ENCODE measurements at places on chromosomes 5 and 9.

- no peak for DNase-seq
Measured at GRCh38 chr9:80881320-80881719, 808.0 kb downstream of the TLE1 start.

- DNase-seq, result no peak
Measured at GRCh38 chr9:15485836-15486666, 24.7 kb downstream of the PSIP1 start.

DNA sequence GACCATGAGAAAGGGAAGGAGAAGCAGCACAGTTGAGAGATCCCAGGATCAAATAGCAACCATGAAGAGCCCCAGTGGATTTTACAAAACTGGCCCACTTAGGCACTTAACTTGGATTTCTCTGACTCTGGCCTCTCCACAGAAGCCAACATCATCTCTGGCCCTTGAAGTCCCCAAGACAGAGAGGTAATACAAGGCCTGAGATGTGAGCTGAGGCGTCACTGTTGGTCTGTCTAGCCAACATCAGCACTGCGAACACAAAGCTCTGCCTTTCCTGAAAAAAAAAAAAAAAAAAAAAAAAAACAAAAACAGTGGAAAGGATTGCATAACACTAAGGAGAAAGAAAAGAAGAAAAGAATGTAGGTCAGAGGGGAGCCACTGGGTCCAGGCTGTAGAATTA, 378.3 kb downstream of the BRINP1 start:
- no peak for DNase-seq

DNA sequence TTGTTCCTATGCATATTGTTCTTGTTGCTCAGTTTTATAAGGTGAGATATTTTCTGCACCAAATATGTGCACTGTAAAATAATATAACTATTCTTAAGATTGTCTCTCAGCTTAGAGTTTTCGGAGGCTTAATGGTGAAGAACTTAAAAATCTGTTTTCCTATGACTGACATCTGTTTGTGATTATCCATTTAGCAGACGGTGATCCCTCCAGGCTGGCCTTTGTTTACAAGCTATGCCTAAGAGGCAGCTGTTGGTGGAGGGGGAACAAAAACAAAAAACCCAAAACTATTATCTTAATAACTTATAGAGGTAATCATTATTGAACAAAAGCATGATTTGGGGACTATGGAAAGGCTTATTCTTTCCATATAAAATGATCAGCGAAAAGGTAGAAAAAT, 658 bp downstream of the PDCD1LG2 start:
- no peak for DNase-seq

- no peak for DNase-seq
Measured at GRCh38 chr9:85523202-85523601, 218.6 kb downstream of the AGTPBP1 start.

DNA sequence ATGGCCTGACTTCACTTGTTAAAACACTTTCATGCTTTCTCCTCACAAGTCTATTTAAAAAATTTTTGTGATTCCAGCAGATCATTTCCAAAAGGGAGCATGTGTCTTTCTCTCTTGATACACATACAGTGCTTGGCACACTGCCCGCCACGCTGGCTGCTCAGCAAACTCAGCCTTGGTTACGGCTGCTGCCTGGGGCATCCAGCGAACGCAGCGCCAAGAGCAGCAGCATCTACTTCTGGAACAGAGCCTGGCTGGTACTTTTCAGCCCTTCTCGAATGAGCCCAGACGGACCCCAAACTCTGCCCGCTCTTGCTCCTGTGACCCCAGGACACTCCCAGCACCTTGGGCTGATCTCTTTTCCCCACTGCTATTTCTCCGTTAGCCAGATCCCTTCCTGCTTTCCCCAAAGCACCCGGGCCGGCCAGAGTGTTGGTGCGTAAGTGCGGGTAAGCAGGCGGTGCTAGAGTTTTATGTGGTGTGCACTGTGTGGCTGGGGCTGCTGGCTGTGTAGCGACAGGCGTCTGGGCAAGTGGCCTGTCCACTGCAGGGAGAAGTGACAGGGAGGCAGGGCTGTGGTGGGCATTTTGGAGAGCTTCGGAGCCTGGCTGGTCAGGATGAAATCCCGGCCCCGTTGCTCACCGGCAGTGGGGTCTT, 73.2 kb downstream of the SH3PXD2B start:
- no peak for DNase-seq

- DNase-seq, result no peak
Measured at GRCh38 chr9:35229066-35229778, 67.4 kb downstream of the UNC13B start.

All from CD4-positive, alpha-beta T cell treated with Interferon gamma for 1 hour (primary cell).